ENCODE measurements at places on chromosomes 2 and 18. TPM values are rescaled to one million over a fixed set of nuclear protein-coding genes. Genes with fewer than 3 reads are reported as not detected.
A peak's percentile ranks its signal among the peaks of the same experiment; 100 is the strongest.

The ST6GAL2 gene
- not detected for total RNA-seq

The UGT1A6 gene
- total RNA-seq: not detected

The YIPF4 gene
- 48.9 TPM for total RNA-seq

The CHRNA1 gene
- not detected for total RNA-seq

The KLHL14 gene
- total RNA-seq: not detected

The SLC4A5 gene
- total RNA-seq: 2.5 TPM

The UGT1A8 gene
- total RNA-seq: not detected

The CCDC74B gene
- 0.88 TPM for total RNA-seq

The CFC1 gene
- not detected for total RNA-seq

The LOXL3 gene
- 0.70 TPM for total RNA-seq

The CHRNG gene
- not detected for total RNA-seq

The GRB14 gene
- not detected for total RNA-seq

- H3K36me3 ChIP-seq: no peaks in the 10 kb centered on the region
- H3K27ac ChIP-seq: no peak overlapping the region
- H3K27me3 ChIP-seq: peaks cover 10% of the 10 kb centered on the region
- H3K4me3 ChIP-seq: no peak overlapping the region
Measured at GRCh38 chr2:12257476-12257875, 459.3 kb upstream of the TRIB2 start.

GRCh38 chr2:68420254-68420910 lies 46.7 kb downstream of the FBXO48 start:
- H3K27me3 ChIP-seq: peaks cover 3% of the 10 kb centered on the region
- no peak overlapping the region for H3K4me3 ChIP-seq
- DNase-seq: no peak
- no peak overlapping the region for H3K27ac ChIP-seq
- peaks cover 20% of the 10 kb centered on the region for H3K4me1 ChIP-seq
- H3K36me3 ChIP-seq: peaks cover 3% of the 10 kb centered on the region

DNA sequence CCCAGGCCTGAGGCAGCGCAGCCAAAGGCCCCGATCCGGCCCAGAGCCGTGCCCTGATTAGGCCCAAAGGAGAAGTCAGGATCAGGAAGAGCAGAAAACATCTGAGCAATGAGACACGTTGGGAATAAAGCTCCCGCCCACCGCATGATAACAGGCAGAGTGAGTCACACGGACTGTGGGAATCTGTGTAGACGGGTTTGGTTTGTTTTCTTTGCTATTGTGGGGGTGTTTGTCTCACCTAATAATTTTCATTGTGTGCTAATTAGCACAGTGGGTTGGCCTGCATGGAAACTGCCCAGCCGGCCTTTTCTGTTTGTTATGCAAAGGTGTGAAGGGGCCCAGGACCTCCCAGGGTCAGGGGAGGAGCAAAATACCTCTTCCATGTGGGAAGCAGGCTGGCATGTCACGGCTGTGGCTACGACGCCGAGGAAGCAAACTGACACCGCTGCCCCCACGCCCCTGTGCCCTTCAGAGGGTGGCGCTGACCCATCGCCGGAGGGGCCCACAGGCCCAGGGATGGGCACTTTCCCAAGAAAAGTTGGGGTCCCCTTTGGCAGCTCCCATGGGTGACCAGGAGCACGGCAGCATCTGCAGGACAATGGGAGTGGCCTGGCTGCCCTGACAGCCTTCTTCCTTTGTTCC lies 68.4 kb upstream of the CTDP1 start:
- H3K27me3 ChIP-seq: peaks cover 2% of the 10 kb centered on the region
- no peaks in the 10 kb centered on the region for H3K4me1 ChIP-seq
- no peak for DNase-seq
- H3K27ac ChIP-seq: no peak overlapping the region

DNA sequence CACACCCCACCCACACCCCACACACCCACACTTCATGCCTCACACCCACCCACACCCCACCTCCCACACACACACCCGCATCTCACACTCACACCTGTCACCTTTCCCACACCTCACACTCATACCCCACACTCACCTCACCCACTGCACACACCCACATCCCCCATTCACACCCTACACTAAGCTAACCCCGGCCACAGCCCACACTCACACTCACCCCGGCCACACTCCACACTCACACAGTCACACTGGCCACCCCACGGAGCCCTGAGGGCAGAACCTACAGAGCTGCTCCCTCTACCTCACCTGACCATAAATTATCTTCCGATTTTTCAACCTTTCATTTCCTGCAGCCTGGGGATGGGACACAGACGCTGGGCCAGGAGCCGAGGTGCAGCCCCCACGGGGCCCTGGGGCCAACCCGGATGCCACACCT lies 241.3 kb downstream of the HDAC4 start:
- H3K27ac ChIP-seq: no peak overlapping the region
- DNase-seq: no peak
- no peaks in the 10 kb centered on the region for H3K27me3 ChIP-seq
- H3K4me1 ChIP-seq: peaks cover 17% of the 10 kb centered on the region
- peaks cover 76% of the 10 kb centered on the region for H3K36me3 ChIP-seq

GRCh38 chr2:42117923-42118753 lies 51.0 kb upstream of the EML4 start:
- no peak for DNase-seq
- H3K4me1 ChIP-seq: peaks cover 38% of the 10 kb centered on the region
- H3K27ac ChIP-seq: peak overlapping the region; percentile 60

DNA sequence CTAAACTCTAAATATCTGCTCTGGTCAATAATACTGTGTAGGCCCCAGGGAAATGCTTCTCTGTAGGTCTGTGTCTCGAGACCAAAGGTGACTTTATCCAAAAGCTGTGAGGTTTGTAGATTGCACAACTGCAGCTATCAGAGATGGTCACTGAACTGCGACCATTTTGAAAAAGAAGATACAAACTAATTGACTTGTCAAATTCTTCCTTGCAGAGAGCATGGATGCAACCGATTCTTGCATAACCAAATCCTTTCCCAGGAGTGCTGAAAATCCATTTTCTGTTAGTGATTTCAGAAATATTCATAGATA lies 155.8 kb downstream of the SH3BP4 start:
- H3K4me3 ChIP-seq: no peak overlapping the region
- H3K27ac ChIP-seq: no peak overlapping the region
- H3K36me3 ChIP-seq: no peaks in the 10 kb centered on the region
- DNase-seq: no peak

DNA sequence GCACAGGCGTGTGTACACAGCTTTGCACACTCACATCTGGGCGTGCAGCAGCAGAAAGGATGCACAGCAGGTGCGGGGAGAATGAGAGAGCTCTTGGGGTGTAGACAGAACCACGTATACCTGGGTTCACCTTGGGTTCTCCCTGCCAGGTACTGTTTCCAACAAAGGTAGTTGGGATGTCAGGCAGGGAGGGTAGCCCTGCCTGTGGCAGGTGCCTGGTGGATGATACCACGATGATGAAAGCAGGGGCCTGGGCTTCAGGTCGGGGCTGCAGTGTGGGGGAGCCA lies 6.5 kb upstream of the ARID5A start:
- peaks cover 88% of the 10 kb centered on the region for H3K4me1 ChIP-seq
- no peak for DNase-seq
- no peak overlapping the region for H3K4me3 ChIP-seq

DNA sequence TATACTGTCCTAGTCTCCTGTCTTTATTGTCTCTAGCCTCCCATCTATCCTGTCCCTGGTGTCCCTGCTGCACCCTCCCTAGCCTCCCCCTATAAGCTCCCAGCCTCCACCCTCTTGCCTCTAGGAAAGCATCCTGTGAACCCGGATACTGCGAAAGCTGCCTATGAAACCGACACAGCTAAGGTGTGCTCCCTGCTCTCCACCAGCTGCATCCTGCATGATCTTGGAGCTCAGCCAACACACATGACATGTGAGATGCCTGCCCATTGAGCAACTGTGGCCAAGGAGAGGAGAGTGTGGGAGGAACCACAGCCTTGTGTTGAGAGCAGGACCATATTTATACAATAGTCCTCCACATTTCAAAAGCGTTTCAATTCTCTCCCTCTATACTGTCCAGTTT lies 187.1 kb downstream of the ZBTB7C start:
- H3K27ac ChIP-seq: no peak overlapping the region
- peak; percentile 64 for DNase-seq
- no peak overlapping the region for H3K4me3 ChIP-seq
- H3K36me3 ChIP-seq: no peaks in the 10 kb centered on the region
- no peaks in the 10 kb centered on the region for H3K27me3 ChIP-seq

- H3K4me1 ChIP-seq: no peaks in the 10 kb centered on the region
- H3K36me3 ChIP-seq: no peaks in the 10 kb centered on the region
- no peak for DNase-seq
Measured at GRCh38 chr18:21444465-21445212, 155.9 kb downstream of the ESCO1 start.

DNA sequence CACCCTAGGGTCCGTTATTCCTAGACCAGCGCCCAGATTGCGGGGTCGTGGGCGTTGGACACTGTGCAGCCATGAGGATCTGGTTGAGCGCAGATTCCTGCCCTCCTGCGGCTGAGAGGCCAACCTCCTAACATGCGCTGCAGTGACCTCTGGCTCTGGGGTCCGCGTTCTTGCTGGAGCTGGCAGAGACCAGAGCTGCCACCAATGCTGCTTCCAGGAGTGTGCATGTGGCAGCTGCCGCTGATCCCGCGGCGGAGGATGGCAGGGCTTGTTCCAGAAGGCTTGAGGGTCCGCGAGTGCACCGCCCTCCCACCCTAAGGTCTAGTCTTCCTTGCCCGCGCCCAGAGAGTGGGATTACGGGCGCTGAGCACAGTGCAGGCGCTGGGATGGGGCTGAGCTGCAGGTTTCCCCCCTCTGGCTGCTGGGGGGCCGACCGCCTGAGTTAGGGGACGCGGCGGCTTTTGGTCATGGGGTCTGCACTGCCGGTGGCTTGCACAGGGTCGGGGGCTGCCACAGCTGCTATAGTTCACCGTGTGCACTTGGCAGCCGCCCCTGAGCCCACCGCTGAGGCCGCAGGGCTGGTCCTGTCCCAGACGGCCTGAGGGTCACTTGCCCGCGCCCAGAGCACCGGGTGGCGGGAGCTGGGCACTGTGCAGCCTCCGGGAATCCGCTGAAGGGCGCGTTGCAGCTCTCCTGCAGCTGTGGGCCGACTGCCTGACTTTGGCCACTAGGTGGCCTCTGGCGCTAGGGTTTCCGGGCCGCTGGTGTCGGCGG lies 145.9 kb downstream of the CCDC74A start:
- DNase-seq: peak; percentile 74
- H3K36me3 ChIP-seq: no peaks in the 10 kb centered on the region
- no peak overlapping the region for H3K27ac ChIP-seq
- peaks cover 33% of the 10 kb centered on the region for H3K27me3 ChIP-seq

DNA sequence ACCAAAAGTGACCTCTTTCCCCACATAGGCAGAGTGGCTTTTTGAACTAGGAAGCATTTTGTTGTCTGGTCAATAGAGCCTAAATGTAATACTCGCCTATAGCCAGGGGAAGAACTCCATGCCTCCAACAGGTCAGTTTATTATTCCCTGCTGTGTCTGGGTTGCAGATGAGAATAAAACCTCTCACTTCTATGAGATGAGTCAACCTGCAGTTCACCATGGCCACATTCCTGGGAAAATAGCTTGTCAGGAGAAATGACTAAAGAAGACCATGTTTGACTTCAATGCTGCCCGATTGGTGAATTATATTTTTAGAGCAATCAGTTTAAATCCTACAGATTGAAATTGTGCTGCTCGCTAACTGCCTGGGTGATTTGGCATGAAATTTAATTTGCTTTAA lies 46.7 kb upstream of the LRRTM1 start:
- no peak for DNase-seq
- H3K4me1 ChIP-seq: no peaks in the 10 kb centered on the region
- no peak overlapping the region for H3K4me3 ChIP-seq
- H3K27ac ChIP-seq: no peak overlapping the region
- H3K27me3 ChIP-seq: no peaks in the 10 kb centered on the region

- DNase-seq: no peak
- no peaks in the 10 kb centered on the region for H3K4me1 ChIP-seq
- peaks cover 10% of the 10 kb centered on the region for H3K27me3 ChIP-seq
Measured at GRCh38 chr2:152485954-152486736, 151.2 kb downstream of the FMNL2 start.

DNA sequence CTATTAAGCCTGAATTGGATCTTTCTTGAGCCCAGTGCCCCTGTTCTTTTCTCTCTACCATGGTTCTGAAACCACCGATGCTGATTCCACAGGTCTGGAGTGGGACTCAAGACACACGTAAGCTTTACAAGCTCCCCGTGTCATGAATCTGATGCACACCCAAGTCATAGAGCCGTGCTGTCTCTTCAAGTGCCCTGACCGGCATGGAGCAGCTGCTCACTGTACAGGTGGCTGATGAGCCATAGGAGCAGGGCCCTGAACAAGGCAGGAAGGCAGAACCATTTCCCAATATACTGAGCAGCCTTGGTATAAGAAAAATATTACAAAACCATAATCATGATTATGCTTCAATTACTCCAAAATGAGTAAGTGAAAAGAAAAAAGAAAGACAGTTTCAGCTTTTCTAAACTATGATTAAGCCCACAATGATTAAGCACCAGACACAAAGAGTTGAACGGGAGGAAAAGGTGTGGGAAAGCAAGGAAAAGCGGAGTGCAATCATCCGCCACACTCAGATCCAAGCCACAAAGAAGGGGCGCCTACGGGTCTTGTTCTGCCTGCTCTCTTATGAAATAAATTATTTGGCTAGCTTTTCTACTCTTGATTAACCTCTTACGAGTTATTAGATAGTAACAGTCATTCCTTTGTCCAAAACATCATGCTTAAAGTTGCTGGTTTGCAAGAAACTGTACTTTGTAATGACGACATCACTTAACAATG lies 41.7 kb downstream of the NOL10 start:
- DNase-seq: no peak
- peaks cover 54% of the 10 kb centered on the region for H3K36me3 ChIP-seq
- H3K27me3 ChIP-seq: no peaks in the 10 kb centered on the region
- peaks cover 41% of the 10 kb centered on the region for H3K4me1 ChIP-seq

- no peaks in the 10 kb centered on the region for H3K27me3 ChIP-seq
- no peak for DNase-seq
- H3K4me1 ChIP-seq: peaks cover 8% of the 10 kb centered on the region
- no peaks in the 10 kb centered on the region for H3K36me3 ChIP-seq
Measured at GRCh38 chr2:212811036-212811805, 272.6 kb upstream of the ERBB4 start.

GRCh38 chr2:120677696-120678247 lies 57.9 kb upstream of the GLI2 start:
- no peak overlapping the region for H3K27ac ChIP-seq
- DNase-seq: no peak
- no peaks in the 10 kb centered on the region for H3K4me1 ChIP-seq
- peaks cover 13% of the 10 kb centered on the region for H3K27me3 ChIP-seq
- no peaks in the 10 kb centered on the region for H3K36me3 ChIP-seq
- no peak overlapping the region for H3K4me3 ChIP-seq

DNA sequence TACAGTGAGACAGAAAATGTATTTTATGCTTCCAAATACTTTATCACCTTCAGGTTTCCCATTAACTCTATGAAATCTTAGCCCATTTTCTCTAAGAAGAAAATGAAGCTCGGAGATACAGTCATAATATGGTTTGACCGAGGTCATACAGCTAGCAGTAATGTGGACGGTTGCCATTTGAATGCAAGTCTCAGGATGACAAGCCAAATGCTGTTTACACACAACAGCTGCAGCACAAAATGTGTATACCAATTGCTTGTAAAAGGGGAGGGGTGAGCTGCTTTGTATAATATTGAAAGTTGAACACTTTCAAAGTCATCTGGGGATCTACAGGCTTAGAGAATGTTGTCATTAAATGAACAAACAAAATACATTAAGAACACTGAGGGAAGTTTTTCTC lies 93.8 kb upstream of the FSIP2 start:
- no peaks in the 10 kb centered on the region for H3K4me1 ChIP-seq
- H3K4me3 ChIP-seq: no peak overlapping the region
- no peak for DNase-seq
- no peak overlapping the region for H3K27ac ChIP-seq
- no peaks in the 10 kb centered on the region for H3K27me3 ChIP-seq

Data from activated CD4-positive, alpha-beta memory T cell treated with anti-CD3 and anti-CD28 coated beads, Interleukin-2, amount 10 ng/mL, durations not matched to agents 7 days and 5 days (primary cell).